Activated CD4-positive, alpha-beta T cell treated with anti-CD3 and anti-CD28 coated beads for 24 hours (primary cell): ENCODE measurements at places on chromosomes 11 and 22.

DNA sequence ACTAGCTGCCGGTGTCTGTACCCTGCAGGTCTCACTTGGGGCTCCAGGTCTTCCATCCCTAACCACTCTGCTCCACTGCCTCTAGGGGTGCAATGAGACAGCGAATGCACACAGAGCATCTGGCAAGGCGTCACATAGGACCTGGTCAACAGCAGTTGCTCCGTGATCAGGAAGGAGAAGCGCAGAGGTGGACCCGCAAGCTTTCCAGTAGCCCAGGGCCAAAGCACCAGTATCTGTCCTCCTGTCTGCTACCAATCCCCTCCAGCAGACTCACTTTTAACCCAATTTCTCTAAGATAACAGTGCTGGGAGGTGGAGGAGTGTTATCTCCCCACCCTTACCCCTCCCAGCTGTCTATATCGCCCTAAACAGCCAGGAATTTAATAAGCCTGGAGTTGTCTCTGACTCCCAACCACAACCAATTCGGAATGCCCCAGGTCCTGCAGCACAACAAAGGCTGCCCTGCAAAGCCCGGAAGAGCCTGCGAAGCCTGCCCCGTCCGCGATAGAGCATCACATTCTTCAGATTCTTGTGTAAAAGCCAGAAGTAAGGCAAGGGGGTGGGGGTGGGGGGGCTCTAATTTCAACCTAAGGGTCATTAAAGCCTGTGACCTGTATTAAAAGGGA lies 19.3 kb downstream of the MYH9 start:
- DNase-seq, result no peak

DNA sequence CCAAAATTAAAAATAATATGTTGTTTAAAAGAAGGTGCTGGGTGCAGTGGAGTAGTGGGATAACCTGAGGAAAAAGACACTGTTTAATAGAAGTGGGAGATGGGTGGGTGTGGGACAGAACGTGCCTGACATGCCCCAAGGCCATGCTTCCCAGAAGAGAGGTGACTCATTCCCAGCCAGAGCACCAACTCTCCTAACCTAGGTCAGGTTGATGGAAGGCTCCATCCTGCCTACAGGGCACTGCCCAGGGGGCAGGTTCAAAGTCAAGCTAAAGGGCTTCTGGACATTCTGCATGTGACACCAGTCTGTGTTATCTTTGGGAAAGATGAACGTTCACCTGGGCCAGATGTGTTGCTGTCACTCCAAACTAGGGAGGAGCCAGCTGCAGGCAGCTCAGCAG lies 453.1 kb downstream of the SOX6 start:
- DNase-seq, result no peak

DNA sequence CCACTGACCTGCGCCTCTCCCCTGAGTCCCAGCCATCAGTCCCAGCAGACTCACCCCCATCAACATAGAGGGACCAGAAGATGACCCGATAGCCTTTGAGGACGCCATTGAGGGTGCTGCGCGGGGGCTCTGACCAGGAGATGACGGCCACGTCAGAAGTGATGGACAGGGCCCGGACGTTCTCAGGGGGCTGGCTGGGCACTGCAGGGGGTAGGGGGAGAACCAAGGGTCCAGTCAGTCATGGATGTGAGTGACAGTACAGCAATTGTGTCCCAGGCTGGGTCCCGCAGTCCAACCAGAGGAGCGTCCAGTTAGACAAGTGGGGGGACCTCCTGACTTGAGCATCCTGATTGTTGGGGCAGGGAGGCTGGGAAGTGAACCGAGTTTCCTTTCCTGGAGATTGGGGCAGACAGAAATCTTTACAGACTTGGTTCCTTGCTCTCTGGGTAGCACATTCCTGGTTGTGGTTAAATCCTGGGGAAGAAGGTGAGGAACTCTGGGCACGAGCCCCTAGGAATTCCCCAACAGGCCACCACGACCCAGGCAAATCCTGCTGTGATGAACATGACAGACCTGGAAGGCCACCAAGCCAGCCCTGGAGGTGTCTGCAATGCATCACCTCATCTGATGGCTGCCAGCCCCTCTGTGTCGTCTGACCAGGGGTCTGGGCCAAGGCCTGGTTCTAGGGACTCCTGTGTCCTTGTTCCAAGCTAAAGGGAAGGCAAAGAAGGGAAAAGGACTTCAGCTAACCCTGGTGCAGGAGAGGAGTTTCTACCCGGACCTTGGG lies 133.9 kb downstream of the CEP164 start:
- DNase-seq, result no peak

GRCh38 chr11:66728038-66728692 lies 851 bp downstream of the SPTBN2 start:
- no peak for DNase-seq

DNA sequence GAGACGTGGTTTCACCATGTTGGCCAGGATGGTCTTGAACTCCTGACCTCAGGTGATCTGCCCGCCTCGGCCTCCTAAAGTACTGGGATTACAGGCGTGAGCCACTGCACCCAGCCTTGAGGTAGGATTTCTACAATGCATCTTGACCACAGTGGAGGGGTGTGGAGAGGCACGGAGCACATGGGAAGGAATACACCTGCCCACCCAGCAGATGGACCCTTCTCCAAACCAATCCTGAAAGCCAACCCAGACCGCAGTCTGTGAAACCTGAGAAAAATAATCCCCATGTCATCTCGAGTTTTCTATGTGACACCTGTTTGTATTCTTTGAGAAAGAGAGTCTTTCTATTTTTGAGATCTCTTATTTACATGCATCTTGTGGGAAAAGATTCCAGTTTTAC lies 32.5 kb downstream of the LGR4 start:
- DNase-seq, result no peak

GRCh38 chr11:833114-833791 lies 501 bp downstream of the CD151 start:
- DNase-seq, result no peak

- DNase-seq, result no peak
Measured at GRCh38 chr11:23555085-23555484, 694.8 kb upstream of the CCDC179 start.

GRCh38 chr11:23314162-23314561 lies 453.9 kb upstream of the CCDC179 start:
- no peak for DNase-seq

GRCh38 chr11:134951305-134951700 lies 539.3 kb upstream of the B3GAT1 start:
- DNase-seq, result no peak

- DNase-seq, result no peak
Measured at GRCh38 chr11:41309111-41309522, 150.3 kb downstream of the LRRC4C start.

- no peak for DNase-seq
Measured at GRCh38 chr11:120098503-120099020, 39.4 kb downstream of the TRIM29 start.

GRCh38 chr22:28791841-28792490 lies 8.4 kb downstream of the XBP1 start:
- no peak for DNase-seq

- DNase-seq, result no peak
Measured at GRCh38 chr11:43547430-43547831, 133.1 kb upstream of the HSD17B12 start.

- no peak for DNase-seq
Measured at GRCh38 chr22:32042924-32043323, at the start of gene SLC5A1. SLC5A1 (plus strand) TSS chr22:32043261; CDS start chr22:32043282, 21 bp downstream.

DNA sequence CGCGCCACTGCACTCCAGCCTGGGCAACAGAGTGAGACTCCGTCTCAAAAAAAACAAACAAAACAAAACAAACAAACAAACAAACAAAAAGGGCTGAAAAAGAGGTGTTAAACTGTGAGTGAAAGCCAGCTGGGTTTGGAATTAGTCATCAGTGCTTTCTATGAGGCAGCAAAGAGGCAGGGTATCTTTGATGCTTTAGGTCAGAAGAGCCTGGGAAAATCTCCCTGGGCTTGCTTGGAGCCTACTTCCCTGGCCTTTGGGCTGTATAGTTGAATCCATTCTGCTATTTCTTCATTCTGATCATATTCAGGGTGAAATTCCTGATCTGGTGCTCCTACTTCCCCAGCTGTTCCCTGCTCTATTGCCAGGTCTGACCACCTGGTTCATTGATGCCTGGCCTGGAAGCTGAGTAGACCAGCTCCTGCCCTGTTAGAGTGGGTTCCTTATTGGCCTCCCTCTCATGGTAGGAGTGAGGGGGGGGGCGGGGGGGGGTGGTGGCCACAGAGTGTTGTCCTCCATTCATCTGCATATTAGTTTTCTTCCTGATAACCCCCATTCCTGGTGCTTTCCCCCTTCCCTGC lies 65.6 kb downstream of the INSC start:
- DNase-seq, result no peak

DNA sequence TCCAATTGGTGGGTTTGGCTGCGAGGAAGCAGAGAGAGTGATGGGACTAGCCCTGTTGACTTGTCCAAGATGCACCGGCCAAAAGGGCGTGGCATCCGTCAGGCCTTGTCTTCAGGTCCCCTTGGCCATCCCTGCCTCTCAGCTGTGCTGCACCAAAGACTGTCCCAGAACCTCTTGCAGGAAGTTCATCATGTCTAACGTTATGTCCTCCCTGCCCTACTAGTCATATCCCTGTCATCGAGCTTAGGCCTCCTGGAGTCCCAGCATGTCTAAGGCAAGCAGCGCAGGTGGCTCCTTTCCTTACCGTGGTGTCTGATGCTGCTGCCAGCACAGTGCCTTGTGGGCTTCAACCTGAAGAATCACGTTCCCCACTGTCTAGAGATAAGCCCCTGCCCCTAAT lies 51.2 kb downstream of the NECTIN1 start:
- no peak for DNase-seq

DNA sequence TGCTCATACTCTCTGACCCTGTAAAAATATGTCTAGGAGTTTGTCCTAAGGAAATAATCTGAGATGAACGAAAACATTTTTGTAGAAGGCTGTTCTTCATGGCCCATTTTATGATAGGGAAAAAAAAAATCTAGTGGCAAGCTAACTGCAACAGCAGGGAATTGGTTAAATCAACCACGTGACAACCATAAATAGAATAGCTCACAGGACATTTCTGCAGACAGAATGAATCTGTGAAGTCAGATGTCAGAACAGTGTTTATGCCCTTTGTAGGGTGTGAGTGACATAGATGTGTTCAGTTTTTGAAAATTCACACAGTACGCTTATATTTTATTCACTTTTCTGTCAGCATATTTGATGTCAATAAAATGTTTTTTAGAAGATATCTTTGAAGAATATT lies 16.1 kb downstream of the ARHGAP1 start:
- DNase-seq, result no peak

GRCh38 chr11:47425611-47426010 lies 628 bp downstream of the PSMC3 start:
- DNase-seq, result no peak

GRCh38 chr11:57493507-57494503 lies 21.7 kb downstream of the SLC43A1 start:
- peak; percentile 67 for DNase-seq

DNA sequence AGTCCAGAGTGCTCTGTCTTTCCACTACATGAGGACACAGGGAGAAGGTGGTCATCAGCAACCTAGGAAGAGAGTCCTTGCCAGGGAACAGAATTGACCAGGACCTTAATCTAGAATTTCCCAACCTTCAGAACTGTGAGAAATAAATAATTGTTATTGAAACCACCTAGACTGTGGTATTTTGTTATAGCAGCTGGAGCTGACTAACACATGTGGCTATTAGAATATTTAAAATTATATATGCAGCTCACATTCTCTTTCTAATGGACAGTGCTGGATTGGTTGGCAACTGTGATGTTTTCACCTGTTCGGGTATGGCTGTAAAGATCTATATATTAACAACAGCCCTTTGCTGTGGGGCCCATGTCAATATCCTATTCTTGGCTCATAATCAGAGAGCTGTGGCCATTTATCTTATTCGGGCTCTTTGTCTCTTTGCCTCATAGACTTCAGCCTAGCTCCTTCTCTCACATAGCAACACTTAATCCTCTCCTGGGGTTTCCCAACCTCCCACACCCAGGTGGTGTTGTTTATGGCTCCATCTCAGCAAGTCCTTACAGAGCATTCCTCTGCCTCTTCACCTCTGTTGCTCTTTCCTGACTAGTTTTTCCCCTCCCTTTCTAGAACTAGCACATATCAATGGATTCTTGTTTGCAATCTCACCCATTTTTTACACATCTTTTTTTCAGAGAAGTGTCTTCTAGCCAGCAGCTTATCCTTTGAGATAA lies 46.4 kb upstream of the AMOTL1 start:
- no peak for DNase-seq

GRCh38 chr22:49815641-49816091 lies 12.0 kb downstream of the BRD1 start:
- DNase-seq, result no peak

GRCh38 chr22:50403701-50404101 lies 60.6 kb downstream of the PPP6R2 start:
- no peak for DNase-seq

DNA sequence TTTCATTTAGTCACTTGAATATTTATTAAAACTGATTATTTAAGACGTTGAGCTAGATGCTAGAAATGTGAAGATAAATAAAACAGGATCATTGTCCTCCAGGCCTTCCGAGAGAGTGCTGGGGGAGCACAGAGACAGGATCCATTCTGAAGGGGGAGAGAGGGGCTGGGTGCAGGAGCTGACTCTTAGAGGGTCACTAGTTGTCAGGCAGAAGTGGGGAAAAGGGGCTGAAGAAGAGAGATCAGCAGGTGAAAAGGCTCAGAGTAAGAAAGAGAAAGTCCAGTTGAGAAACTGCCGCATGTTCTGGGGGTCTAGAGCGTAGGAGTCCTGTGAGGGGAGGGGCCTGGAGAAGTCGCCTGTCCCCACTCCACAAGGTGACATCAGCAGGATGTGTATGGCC lies 206.2 kb upstream of the SNX19 start:
- no peak for DNase-seq

- no peak for DNase-seq
Measured at GRCh38 chr11:36292311-36292722, 3.1 kb upstream of the COMMD9 start.

- no peak for DNase-seq
Measured at GRCh38 chr11:34308913-34309585, 48.8 kb downstream of the ABTB2 start.

DNA sequence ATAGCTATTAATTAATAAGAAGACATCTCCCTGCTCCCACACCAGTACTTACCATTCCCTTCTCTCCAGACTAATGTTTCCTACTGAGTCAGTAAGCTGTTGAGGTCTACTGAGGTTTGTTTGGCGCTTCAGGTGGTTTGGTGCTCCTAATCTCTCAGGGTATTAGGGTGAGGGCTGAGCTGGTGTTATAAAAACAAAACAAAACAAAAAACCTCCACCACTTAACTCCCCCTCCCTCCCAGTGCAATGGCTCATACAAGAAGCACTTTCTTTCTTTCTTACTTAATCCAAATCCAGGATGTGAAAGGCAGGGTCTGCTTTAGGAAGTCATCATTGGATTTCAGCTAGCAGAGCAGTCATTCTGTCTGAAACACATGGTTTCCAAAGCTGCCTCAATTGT lies 15.3 kb downstream of the CSTPP1 start:
- no peak for DNase-seq

DNA sequence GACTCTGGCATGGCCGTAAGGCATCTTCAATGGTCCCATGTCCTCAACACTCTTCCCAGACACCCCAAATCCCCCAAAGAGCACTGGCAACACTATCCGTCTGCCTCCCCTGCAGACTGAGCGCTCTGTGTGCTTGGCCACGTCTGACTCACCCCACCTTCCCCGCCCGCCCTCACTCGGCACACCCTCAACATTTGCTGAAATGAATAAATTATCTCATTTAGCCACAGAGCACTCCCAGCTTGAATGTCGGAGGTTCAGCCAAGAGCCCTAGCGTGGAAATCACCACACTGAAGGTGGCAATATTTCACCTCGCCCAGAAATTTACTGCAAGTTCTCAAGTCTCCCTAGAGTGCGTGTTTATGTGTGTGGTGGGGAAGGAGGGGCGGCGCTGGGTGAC lies 46.6 kb upstream of the TCF20 start:
- DNase-seq, result peak; percentile 33

- DNase-seq, result no peak
Measured at GRCh38 chr11:31114442-31114841, 255.1 kb downstream of the DCDC1 start.

- no peak for DNase-seq
Measured at GRCh38 chr11:116446048-116446941, 326.5 kb downstream of the BUD13 start.
